Mesendoderm (in vitro differentiated cells): ENCODE measurements at places on chromosomes 6 and 20.

- peak; percentile 52 for DNase-seq
These were observed 1.7 kb downstream of the RANBP9 start for GRCh38 chr6:13709689-13710551.

- no peak for DNase-seq
These were observed 58.2 kb downstream of the BMP7 start for GRCh38 chr20:57208198-57208597.

GRCh38 chr20:4056880-4057279, 41.5 kb upstream of the RNF24 start:
- no peak for DNase-seq

- DNase-seq = no peak
These were observed 41.4 kb upstream of the TMX4 start for GRCh38 chr20:8060977-8061376.

DNA sequence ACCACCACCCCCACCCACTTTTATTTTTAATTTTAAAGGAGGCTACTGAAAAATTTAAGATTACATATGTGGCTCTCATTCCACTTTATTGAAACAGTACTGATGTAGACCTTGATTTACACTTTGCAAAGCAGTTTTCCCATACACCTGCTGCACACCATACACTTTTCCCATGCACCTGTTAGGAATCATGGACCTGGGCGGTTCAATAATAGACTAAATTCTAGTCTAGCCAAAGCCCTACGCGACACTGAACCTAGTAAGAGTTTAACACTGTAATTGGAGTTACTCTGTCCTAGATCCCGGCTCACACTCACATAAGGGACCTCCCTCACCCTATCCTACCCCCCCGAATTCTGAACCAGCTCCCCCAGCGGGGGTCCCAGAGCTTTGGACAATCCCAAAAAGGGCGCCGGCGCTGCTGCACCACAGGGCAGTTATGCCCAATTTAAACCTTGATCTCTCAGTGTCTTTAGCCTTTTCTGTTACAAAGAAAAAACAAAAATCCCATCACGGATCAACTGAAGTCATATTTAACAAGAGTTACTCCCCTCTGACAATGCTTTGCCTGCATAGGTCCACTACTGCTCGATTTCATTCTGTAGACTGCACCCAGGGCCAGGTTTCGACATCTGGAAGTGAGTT, 2.4 kb upstream of the GCLC start:
- DNase-seq = no peak

GRCh38 chr6:150566486-150566885, 33.2 kb upstream of the PLEKHG1 start:
- no peak for DNase-seq

GRCh38 chr6:31661262-31662123, 915 bp upstream of the C6orf47 start:
- DNase-seq = no peak

GRCh38 chr20:33554914-33555420, 65.1 kb downstream of the CBFA2T2 start:
- peak; percentile 48 for DNase-seq

DNA sequence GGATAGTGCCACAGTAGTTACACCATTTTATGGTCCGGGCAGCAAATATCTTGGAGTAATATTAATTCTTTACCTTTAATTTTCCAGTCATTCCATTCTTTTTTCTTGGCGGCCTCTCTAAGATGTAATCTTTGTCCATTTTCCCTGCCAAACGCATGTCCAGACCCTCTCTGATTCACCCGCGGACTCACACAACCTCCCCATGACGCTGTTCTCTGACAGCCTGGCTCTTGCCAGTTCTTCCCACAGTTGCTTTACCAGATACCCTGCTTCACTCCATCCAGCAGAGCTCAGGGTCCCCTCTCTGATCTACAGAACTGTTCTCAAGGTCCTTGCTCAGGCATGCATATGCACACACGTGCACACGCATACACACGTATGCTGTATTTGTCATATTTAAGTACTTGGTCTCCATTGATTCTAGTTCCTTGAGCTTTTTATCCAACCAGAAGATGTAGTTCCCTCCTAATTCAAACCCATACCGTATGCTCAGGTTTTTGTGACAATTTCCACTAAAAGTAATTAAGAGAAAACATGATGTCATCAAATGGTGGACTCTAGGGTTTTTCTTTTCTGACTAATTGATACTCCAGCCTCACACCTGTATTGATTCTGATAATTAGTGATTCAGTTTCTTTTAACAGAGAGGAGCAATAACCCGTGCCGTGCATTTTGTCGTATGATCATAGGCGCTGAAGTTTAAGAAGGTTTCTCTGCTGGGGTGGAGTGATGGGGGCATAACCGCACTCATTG, 10.0 kb downstream of the BPHL start:
- no peak for DNase-seq

GRCh38 chr6:157064502-157064901, 258.8 kb downstream of the TMEM242 start:
- DNase-seq = no peak

DNA sequence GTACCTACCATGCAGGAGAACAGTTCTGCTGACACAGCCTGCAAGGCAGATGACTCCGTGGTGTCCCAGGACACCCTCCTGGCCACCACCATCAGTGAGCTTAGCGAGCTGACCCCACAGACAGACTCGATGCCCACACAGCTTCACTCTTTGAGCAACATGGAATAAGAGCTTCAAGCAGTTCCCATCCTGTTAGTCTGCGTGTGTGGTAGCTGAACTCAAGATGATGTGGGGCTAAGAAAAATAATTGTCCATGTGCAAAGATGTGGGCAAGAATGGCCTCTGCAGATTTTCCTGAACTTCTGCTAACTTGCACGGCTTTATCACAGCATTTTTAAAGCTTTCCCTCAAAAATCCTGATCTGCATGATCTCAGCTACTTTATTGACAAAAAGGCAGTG, 8.3 kb downstream of the GZF1 start:
- DNase-seq = no peak
